Activated CD4-positive, alpha-beta memory T cell treated with anti-CD3 and anti-CD28 coated beads, Interleukin-2, amount 10 ng/mL, durations not matched to agents 7 days and 5 days (primary cell): ENCODE measurements at places on chromosomes 16 and 17.

GRCh38 chr17:65762973-65763372 lies 201.5 kb upstream of the AXIN2 start:
- DNase-seq, result no peak

DNA sequence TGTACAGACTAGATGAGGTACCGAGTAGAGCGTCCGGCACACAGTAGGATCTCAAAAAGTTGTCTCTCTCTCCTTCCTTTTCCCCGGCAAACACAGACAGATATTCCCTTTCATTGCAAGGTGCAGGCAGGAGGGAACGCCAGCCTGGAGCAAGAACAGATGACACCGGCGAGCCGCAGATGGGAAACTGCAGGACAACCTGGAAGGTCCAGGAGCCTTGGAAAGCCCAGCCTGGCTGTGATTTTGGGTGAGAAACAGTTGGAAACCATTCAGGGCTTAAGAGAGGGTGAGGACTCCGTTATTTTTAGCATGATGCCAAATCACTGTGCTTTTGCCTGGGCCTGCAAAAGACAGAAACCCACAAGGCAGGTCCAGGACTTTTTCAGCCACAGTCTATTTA lies 7.3 kb downstream of the CDH11 start:
- DNase-seq, result no peak

DNA sequence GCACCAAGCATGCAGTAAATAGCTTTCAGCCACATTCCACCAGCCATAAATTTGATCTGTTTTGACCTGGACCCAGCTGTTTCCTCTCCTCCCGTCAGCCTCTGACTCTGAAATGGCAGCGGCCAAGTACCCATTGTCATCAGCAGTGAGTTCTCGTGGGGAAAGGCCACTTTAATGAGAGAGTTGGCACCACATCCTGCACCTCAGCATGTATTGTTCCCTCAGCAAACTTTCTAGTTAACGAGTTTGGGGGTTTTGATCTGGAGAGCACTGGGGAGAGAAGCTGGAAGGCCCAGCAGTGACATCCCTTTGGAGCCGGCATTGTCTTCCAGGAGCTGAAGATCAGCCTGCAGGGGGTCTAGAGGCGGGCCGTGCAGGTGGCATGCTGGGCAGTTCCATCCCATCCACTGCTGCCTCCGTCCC lies 84.9 kb downstream of the RPA1 start:
- no peak for DNase-seq

DNA sequence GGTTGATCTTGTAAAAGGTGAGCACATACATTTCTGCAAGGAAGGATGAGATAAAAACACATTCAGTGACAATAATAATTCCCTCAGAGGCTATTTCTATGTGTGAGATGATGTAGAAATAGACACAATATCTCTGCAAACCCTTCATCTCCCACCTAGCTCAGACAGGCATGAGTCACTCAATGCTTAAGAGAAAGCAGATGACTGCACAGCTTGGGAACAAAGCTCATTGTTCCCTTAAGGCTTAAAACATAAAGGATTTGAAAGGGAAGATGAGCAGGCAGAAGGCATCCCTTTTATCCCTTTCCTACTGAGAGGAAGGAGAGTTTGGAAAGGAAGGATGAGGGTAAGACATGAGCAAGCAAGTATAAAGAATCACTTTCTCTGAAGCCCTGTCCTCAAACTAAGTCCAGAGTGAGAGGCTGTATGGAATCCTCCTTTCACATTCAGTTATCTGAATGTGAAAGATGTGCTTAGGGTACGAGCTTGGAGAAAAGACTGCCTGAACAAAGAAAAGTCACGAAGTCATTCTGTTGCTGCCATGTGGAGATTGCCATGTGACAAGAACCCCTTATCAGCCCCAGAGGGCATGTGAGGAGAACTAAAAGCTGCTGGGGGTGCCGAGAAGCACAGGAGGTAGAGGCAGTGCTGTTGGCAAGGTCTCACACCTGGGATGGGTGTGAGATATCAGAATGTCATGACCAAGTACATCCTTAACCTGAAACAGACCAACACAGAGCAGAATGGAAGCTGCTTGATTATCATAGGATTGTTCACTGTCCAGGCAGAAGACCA lies 58.2 kb downstream of the CNTNAP4 start:
- DNase-seq, result no peak

- DNase-seq, result no peak
Observed at GRCh38 chr16:81179219-81179618, 59.3 kb upstream of the BCO1 start.

DNA sequence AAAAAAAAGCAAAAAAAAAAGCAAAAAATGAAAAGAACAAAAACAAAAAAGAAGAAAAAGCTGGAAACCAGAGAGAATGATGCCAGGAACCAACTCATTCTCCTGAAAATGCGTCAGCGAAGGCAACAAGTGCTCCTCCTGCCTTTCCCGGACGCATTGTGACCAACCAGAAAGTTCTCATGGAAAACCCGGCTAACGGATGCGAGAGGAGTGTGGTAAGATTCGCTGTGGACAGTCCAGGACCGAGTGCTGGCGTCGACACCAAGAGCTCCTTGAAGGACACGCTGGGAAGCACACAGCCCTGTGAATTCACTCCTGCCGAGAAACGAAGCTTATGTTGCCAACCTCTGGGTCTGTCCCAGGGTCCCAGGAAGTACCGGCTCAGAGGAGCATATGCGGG lies 43.4 kb downstream of the METRNL start:
- no peak for DNase-seq

GRCh38 chr17:64596439-64596838 lies 65.7 kb downstream of the SMURF2 start:
- DNase-seq, result no peak

- DNase-seq, result no peak
Observed at GRCh38 chr16:183005-183404, 2.7 kb downstream of the HBQ1 start.

DNA sequence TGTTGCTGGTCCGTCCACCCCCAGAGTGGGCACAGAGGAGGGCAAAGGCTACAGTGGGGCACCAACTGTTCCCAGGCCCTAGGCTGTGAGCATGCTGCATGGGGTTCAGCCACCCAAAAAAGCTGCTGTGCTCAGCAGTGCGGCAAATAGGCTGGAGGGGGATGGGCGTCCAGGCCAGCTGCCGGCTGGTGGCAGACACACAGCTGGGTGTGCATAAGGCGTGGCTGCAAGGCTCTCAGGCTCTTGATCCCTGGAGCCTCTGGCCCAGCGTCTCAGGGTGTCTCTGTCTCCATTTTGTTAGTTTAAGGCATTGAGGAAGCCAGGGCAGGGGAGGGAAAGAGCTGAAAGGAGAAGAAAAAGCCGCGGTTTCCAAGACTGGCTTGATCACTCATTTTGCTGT lies 8.8 kb downstream of the RPL19 start:
- no peak for DNase-seq

DNA sequence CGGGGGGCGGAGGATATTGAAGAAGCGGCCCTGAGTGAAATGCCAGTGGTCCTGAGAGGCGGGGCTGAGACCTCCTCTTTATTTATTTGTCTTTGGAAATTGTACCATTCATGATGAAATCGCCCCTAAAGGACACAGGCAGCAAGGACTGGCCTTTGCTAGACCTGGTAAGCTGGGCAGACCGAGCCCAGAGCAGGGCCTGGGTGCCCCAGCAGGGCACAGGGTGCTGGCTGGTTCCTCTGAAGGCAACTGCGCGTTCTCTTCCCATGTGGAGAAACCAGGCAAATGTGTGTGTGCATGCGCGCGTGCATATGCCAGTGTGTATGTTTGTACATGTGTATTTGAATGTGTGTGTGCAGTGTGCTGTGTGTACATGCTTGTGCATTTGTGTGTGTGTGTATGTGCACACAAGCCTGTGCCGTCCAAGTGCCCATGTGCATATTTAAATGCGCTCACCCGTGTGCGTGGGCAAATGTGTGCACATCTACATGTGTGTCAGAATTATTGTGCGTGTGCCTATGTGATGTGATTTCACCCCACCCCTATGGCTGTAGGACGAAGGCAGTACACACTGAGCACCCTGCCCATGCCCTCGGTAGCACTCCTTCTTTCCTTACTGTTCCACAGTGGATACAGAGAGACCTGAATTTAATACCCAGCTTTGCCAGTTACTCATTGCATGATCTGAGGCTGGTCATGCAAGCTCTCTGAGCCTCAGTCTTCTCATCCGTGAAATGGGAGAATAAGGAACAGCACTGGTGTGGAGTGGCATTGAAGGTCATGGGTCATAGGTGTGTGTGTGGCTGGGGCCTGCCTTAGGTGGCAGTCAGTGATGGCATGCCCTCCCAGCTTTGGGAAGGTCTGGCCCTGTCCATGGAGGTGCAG lies 105.2 kb downstream of the CMIP start:
- DNase-seq, result no peak

GRCh38 chr17:83194761-83195329 lies 115.4 kb downstream of the METRNL start:
- DNase-seq, result no peak

DNA sequence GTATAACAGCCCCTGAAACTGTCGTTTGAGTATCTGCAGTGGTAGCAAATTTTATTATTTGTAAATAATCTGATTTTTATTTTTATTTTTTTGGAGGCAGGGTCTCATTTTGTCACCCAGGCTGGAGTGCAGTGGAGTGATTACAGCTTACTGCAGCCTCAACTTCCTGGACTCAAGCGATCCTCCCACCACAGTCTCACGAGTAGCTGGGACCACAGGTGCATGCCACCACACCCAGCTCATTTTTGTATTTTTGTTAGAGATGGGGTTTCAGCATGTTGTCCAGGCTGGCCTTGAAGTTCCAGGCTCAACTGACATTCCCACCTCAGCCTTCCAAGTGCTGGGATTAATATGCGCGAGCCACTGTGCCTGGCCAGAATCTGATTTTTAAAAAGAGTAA lies 2.8 kb downstream of the NDEL1 start:
- DNase-seq, result peak; percentile 31

GRCh38 chr16:70160388-70160787 lies 13.2 kb upstream of the CLEC18C start:
- DNase-seq, result no peak

DNA sequence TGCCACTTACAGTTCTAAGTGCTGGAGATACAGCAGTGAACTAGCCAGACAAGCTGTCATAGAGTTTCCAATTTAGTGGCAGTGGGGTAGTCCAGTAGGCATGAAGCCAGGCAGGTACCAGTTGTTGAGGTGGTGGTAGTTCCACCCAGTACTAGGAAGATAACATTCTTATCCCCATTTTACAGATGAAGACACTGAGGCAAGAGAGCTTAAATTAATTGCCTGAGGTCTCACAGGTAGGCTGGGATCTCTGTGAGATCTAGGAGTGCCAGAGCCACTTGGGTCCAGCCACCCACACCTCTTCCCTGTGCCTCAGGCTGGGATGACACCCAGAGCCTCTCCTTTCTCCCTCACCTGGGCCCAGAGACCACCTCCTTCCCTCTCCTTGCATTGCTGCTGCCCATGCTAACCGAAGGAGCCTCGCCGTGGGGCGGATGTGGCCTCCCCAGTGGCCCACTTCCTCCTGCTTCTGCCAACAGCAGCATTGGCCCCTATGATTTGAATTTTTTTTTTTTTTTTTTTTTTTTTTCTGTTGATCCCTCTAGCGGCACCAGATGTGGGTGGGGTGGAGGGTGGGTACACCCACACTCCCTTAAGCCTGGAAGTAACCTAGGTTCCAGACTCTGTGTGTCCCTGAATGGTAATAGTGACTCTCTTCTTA lies 114.0 kb downstream of the PRKCB start:
- DNase-seq, result peak; percentile 85

DNA sequence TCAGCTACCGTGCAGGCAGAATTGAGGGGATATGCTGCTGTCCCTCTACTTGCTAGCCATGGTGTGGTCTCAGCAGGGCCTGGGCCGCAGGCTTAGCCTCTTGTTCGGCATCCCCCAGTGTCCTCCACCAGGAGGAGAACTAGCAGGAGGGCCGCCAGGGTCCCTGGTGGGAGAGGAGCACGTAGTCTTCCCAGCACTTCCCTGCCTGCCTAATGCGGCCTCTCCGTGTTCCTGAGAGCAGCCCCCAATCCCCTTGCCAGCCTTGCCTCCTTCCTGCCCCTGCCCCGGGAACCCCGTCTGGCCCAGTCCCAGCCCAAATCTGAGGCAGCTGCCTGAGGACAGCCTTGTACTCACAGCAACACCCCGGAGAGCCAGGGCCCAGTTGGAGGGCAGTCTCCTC lies 38.1 kb downstream of the PLD6 start:
- DNase-seq, result no peak

GRCh38 chr17:43352579-43353331 lies 46.0 kb upstream of the ARL4D start:
- no peak for DNase-seq

GRCh38 chr17:76554131-76554530 lies 14.3 kb downstream of the PRCD start:
- DNase-seq, result no peak

GRCh38 chr17:7767405-7768021 lies 50.0 kb downstream of the DNAH2 start:
- DNase-seq, result no peak

GRCh38 chr17:72696156-72696555 lies 396.3 kb downstream of the SLC39A11 start:
- no peak for DNase-seq

DNA sequence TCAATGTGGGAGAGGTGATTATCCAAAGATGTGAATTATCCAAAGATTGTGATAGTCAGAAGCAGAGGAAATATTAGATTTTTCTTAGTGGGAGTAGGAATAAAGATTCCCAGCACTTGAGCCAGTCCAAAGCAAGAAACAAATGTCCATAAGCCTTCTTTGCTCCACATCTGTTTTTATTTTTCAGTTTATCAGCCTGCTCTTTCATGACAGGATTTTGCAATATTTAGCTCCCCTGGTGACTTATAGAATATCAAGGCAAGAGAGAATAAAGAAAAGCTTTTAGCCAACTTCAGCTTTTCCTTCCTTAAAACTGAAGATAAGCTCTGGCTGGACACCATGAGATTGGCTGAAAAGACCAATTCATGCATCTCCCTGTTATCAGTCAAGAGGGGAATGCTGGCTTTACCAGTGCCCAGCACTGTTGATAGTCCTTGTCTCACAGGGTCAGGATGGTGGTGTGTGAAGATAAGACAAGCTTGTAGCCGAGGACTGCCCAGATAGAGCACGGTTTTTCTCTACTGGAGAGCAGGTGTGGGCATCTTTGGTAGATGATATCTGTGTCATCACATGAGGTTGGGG lies 706.5 kb downstream of the KCNJ2 start:
- no peak for DNase-seq

DNA sequence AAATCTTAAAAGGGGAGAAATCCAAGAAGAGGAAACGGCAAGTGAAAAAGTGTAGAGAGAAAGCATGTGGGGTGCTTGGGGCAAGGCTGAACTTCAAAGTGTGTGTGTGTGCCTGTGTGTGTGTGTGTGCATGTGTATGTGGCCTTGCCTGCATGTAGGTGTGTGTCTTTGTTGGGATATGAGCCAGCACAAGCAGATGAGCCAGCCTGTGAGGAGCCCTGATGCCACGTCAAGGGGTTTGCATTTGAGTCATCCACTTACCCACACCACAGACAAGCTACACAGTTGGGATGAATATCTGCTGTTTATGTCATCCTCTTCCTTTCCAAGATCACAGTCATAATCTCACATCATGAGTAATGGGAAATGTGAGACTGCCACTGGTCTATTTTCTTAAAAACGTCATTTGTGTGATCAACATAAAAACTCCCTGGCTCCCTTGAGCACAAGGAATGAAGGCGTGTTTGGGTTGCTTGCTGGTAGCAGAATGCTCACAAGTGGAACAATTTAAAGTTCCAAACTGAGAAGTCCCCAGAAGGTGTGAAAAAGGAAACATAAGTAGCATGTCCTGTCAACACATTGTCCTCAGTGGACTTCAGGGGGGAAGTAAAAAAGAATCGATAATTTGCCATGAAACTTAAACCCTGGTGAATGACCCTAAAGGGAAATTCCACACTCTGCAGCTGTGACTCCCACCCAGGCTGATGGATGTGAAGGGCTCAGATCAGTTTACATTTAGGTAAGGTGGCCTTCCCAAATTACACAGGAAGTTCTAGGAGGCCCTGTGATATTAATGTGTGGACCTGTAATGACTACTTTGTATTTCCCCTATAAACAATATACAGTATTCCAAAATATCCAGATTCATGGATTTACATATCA lies 14.7 kb downstream of the KCTD19 start:
- peak; percentile 87 for DNase-seq
